ENCODE measurements at places on chromosomes 5 and 9.

GRCh38 chr9:101915482-101915881 lies 177.0 kb upstream of the GRIN3A start:
- no peak for DNase-seq

DNA sequence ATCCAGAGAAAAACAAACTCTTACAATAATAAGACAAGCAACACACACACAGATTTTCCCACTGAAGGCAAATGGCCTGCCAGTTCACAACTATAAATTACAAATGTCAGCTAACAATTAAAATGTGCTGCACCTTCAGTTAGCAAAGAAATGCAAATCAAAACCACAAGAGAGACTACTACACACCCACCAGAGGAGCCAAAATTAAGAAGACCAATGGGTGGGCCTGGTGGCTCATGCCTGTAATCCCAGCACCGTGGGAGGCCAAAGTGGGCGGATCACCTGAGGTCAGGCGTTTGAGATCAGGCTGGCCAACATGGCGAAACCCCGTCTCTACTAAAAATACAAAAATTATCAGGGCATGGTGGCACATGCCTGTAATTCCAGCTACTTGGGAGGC lies 15.1 kb upstream of the IPPK start:
- DNase-seq, result no peak

DNA sequence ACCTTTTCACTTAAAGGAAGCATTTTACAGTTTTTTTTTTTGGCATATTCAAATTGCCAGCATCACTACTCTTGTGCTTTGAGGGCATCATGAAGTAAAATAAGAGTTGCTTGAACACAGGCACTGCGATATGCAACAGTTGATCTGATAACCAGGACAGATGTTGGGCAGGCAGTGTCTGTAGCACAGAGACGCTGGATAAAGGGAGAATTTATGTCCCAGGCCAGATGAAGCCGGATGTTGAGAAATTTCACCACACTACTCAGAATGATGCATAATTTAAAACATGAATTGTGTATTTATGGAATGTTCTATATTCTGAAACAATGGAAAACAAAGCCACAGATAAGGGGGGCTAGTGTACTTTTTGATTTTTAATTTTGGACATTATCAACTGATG lies 71.4 kb downstream of the SLC12A2 start:
- DNase-seq, result no peak

DNA sequence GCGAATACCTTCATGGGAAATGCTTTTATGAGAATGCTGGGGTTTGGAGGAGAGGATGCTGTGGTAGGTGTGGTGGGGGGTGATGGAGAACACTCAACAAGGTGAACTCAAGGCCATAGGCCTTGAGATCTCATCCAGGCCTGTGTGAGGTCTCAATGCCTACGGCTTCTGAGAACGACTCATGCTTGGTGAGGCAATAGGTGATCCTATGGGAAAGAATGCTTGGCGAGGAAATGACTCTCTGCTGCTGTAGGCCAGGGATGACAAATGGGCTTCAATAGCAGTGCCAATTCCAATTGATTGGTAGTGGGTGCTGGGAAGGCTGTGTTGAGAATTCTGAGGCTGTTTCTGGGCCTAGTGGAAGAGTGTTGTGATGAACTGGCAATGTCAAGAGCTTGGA lies 280.2 kb upstream of the CLINT1 start:
- no peak for DNase-seq

GRCh38 chr5:81177061-81177460 lies 56.1 kb upstream of the CKMT2 start:
- DNase-seq, result no peak

- DNase-seq, result no peak
Observed at GRCh38 chr9:18877984-18878383, 155.0 kb downstream of the SAXO1 start.

GRCh38 chr5:147576646-147577535 lies 67.0 kb upstream of the DPYSL3 start:
- peak; percentile 25 for DNase-seq

GRCh38 chr5:7894860-7895259 lies 25.9 kb downstream of the MTRR start:
- DNase-seq, result no peak

DNA sequence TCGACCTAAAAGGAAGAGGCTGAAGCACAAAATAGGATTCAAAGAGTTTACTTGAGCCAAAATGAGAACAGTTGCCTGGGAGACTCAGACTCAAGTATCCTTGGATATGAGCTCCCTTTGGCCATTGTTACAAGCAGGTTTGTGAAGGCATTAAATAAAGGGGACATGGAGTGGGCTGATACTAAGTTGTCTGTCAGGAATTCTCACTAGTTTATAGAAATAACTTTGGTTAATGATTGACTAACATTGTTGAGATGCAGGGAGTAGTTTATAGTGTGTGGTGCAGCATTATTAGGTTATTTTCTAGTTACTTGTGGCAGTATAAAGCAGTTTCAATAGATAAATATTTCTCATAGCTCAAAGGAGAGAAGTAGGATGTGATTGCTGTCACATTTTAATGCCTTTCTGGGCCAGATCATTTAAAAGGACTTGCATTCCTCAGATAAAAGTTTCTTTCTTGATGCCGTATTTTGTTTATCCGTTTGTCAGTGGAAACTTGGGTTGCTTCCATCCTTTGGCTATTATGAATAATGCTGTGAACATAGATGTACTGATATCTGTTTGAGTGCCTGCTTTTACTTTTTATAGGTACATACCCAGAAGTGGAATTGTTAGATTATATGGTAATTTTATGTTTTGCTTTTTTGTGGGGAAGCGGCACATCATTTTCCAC lies 9.1 kb downstream of the AP3S1 start:
- no peak for DNase-seq

GRCh38 chr5:132979367-132979940 lies 16.0 kb upstream of the AFF4 start:
- no peak for DNase-seq

GRCh38 chr9:93473411-93473810 lies 20.0 kb upstream of the FAM120AOS start:
- no peak for DNase-seq

DNA sequence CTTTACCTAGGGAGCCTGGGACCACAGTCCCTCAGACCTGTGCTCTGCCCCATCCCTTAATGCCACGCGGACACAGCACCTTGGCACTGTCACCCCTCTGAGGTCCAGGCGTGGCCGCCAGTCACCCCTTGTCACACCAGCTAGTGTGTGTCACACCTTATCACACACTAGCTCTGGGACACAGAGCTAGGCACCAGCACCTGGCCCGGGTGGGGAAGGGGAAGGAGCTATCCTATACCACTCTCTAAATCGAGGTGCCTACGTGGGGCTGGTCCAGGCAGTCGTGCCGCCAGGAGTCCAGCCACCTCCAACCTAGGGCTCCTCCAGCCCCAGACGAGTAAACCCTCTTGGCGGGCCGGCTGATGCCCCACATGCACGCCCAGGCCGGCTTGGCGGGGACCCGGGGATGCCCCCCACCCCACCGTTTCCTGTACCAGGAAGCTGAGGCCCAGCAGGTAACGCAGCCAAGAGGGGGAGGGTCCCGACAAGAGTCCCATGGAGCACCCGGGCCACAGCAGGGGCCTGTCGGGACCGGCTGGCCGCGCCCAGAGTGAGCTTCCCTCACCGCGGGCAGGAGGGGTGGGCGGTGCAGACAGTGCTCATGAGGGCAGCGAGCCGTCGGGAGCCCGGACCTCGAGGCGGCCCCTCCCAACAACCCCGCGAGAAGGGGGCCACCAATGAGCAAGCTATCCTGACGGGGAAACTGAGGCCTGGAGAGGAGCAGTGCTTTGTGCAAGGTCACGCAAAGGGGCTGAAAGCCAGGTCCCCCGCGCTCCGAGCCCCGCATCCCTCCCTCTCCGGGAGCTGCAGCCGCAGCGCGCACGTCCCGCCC lies 550 bp downstream of the CORO2A start:
- DNase-seq, result no peak

GRCh38 chr9:77475641-77476473 lies 172.3 kb downstream of the GNA14 start:
- DNase-seq, result no peak

DNA sequence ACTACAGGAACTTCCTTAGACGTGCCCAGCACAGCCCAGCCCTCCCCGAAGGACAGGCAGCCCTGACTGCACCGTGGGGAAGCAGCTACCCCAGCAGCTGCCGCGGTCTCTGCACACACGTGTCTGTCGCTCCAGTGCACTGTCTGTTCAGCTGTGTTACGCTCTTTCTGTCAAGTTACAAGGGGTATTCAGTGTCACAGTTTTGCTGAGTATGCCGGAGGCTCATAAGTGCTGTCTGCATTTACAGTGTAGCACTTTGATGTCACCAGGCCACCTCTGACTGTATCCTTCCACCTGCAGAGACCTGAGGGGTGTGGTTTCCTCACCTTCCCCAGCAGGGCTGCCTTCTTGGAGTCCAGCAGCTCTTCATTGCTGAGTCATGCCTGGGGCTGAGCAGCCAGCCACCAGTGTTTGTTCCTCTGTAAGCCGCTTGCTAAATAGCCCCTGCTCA lies 126.8 kb downstream of the EHMT1 start:
- DNase-seq, result no peak

DNA sequence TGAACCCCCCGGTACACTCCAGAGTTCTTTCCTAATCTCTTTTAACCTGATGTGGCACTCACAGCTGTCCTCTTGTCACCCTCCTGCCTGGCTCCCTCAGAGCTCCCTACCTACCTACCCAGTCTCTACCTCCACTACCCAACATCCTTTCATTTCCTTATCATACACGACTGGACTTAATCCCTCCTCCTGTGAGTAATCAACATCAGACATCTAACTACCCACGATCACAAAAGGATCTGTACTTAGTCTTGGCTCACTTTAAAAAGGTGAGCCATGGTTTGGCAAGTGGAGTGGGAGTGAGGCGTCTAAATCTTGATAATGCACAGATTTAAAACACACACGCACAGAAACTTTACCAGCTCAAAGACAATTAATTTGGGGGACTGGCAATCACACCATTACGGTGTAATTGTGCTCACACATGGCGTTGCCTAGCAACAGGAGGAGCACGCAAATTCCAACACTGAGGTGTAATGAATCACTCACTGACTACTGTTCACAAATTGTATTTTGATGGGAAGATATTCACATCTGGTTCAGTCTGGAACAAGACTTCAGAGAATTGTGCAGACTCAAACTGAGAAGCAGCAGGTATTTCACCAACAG lies 235.9 kb downstream of the EPB41L4A start:
- no peak for DNase-seq

DNA sequence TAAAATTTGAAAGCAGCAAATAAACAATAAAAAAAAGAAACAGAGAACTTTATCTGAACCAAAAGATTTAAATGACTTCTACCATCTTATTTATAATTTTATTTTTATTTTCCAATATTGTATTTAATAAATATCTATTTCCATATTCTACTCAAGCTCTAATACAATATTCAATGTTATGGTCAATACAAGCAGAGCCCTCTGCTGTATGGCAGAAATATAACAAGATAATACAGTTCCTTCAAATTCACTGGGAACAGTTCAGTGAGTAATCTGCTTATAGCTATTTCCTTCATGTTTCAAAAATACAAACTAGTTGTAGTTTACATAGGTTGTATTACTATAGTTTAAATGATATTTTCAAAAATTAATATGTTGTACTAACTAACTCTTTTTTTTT lies 332.7 kb downstream of the PRDM9 start:
- no peak for DNase-seq

DNA sequence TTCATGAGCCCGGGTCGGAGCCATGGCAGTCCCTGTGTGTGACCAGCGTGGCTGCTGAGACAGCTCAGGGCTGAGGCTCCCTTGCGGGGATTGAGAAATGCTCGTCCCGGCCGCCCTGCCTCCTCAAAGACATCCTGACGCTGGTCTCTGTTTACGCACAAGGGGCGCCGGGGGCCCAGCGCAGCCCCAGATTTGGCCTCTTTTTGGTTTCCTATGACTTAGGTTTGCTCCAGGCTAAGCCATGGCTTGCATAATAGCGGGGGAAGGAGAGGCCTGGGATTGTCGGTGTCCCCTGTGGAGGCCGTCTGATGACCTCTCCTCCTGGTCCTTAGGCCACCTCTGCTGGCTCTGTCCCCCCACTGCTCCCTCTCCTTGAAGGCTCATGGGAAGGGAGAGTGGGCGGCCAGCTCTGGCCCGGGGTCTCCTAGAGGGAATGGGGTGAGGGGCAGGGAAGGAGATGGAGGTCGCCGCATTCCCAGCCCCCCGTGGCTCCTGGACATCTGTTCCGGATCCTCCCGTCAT lies 3.5 kb downstream of the LAMC3 start:
- DNase-seq, result no peak

DNA sequence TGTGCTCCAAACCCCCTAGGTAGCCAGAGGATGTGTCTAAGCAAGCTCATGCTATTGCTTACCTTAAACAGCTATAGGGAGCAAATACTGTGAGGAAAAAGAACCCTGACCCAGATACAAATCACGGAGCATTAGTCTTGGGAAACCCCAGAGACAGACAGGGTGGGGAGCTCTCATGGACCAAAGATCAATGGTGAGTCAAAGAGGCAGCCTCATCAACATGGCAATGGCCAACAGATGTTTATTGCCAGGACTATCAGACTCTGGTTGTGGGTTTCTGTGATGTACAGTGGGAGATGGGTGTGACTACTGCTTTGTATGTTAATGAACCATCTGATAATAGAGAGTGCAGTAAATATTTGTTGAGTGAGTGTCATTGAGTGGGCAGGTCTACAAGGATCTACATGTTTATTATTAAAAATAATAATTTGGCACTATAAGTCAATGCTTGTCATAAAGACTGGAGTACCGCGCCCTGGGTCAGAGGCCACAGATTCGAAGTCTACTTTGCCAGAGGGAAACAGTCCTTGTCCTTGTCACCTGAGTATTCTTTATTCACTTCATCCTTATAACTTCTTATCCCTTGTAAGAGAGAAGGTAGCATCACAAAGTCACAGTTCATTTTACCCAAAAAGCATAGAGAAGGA lies 56.5 kb upstream of the RAI14 start:
- no peak for DNase-seq

- DNase-seq, result no peak
Observed at GRCh38 chr5:148090773-148091250, 27.0 kb downstream of the SPINK5 start.

- no peak for DNase-seq
Observed at GRCh38 chr9:127574072-127574993, 37.7 kb upstream of the STXBP1 start.

DNA sequence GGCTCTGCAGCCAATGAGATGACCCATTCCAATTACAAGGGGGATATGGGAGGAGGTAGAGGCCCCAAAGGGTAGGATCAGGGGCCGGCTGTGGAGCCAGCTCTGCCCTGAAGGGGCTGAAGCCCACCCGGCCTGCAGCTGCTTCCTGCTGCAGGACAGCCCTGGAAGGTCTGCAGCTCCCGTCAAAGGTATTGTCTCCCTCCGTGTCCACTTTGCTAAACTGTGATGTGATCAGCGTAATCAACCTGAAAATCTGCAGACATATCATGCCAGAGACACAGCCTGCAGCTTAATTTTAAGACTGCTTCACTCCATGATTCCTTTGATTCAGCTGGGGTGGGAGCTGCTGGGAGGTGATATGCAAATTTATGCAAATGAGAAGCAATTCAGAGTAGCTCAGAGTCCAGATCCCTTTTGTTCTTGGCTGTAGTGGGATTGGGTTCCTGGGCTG lies 90.7 kb downstream of the GADD45G start:
- no peak for DNase-seq

GRCh38 chr9:13915591-13916301 lies 398.2 kb downstream of the NFIB start:
- DNase-seq, result no peak
